Activated CD4-positive, alpha-beta T cell treated with anti-CD3 and anti-CD28 coated beads for 48 hours (primary cell): ENCODE measurements at places on chromosomes 1 and 21.

DNA sequence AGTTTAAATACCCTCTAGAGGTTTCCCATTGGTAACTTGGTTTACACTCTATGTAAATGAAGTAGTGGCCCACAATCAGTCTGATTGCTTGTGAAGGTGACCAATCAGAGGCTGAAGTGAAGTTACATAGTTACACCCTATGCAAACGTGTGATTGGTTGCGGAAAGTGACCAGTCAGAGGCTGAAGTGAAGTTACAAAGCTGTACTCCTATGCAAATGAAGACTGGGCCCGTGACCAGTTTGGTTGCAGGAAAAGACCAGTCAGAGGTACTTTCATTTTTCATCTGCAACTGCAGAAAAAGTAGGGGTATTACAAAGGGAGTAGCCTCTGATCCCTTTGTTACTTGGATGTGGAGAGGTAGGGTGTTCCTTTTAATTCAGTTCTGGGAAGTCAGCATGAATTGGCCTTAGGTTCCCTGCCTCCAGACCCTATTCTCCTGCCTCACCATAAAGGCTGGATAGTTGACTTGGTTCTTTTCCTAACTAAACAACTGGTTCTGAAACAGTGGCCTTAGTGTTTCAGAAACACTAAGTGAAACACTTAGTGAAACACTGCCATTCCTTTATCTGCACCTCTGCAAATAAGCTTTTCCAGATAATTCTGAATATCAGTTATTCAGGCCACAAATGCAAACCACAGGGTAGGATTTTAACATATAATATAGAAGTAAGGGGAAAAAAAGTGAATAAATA is 39.3 kb downstream of the MAGI3 start:
- peak; percentile 12 for DNase-seq

DNA sequence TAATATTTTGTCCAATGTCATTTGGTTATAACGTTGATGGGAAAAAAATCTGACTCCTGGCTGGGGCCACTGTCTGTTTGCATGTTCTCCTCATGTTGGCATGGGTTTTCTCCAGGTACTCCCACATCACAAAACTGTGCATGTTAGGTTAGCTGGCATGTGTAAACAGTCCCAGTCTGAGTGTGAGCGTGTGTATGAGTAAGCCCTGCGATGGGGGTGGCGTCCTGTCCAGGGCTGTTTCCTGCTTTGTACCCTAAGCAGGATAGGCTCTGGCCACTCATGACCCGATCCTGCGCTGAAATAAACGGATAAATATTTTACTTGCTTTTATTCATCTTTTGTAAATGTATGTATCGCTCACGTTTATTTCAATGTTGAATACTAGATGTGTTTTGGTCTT is 13.5 kb downstream of the EFCAB14 start:
- DNase-seq = no peak

DNA sequence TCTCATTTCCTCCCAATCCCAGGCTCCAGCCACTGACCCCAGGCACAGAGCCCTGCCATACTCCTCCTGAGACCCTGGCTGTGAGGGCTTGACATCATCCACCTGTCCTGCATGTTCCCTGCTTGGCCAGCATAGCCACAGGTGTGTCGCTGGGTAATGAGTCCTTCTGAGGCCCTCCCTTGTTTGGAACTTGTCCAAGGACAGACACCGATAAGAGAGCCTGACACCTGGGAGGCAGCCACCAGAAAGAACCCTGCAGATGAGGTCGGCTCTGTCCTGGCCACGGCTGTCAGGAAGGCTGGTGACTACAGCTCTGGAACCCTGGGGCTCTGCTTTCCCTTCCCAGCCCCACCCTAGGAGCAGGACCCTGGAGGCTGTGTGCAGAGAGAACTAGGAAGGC is 34.6 kb downstream of the TMEM63A start:
- DNase-seq = no peak

- no peak for DNase-seq
Measured at GRCh38 chr1:18293291-18293690, 185.7 kb downstream of the IGSF21 start.

GRCh38 chr1:111184663-111185062 is 15.8 kb downstream of the DENND2D start:
- DNase-seq = no peak

- DNase-seq = no peak
Measured at GRCh38 chr1:13407811-13408210, 2.4 kb upstream of the PRAMEF20 start.

GRCh38 chr1:171468120-171468750 is 17.1 kb upstream of the PRRC2C start:
- no peak for DNase-seq

- peak; percentile 54 for DNase-seq
Measured at GRCh38 chr1:117653732-117654492, 48.1 kb downstream of the TENT5C start.

DNA sequence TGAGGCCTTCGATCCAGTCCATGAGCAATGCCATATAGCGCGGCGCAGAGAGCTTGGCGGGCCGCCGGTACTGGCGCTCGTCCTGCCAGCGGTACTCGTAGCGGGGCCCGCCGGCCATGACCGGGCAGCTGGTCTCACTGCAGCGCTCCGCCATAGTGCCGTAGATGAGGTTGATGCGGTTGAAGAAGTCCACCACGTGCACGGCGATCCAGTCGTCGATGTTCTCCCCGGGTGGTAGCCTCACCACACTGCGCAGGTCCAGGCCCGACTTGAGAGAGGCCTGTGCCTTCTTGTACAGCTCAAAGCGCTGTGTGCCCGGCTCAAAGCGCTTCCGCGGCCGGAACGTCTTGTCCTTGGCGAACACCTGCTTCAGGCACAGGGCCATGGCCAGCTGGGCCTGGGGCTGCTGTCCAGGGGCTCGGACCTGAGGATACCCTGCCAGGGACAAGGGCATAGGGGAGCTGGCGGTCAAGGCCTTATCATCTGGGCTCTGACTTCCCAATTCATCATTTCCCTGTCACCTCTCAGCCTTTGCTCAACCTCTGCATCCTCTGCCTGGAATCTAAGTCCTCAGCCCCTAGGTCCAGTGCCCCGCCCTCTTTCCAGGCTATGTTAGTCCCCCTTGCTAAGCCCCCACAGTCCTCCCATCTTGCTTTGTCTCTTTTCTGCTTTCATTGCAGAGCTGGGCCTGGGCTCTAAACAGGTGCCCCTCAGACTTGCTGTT is 3.5 kb downstream of the MOB3C start:
- no peak for DNase-seq

GRCh38 chr1:194069168-194069830 is 882.9 kb upstream of the B3GALT2 start:
- no peak for DNase-seq

- DNase-seq = no peak
Measured at GRCh38 chr1:158102881-158103674, 77.6 kb upstream of the CD1D start.

DNA sequence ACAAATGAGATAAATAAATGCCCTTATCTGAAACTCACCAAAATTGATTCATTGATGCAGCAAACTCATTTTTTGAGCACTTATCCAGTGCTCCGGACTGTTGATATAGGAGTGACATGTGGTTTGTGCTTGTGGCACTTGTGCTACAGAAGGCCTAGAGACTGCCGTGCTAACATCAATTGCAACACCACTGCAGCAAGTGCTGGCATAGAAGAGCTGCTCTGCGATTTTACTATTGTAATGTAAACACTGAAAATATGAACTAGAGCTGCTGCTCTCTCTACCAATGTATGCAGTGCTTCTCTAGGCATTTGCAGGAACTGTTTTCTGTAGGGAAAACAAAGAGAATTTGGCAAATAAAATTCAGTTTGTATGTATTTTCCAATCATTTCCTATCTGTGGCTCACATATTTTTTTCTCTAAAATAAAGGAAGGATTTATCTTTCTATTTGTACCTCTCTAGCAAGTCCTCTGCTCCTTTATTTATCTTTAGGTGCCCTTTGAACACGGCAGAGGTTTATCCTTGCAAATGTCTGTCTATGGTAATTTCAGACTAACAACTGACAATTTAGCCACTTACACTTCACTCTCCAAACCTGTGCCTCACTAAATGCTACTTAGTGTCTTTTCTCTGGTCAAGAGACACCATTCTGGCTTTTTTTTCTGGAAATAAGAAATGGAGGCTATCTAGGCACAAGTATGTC is 409.5 kb upstream of the ADGRL2 start:
- no peak for DNase-seq

DNA sequence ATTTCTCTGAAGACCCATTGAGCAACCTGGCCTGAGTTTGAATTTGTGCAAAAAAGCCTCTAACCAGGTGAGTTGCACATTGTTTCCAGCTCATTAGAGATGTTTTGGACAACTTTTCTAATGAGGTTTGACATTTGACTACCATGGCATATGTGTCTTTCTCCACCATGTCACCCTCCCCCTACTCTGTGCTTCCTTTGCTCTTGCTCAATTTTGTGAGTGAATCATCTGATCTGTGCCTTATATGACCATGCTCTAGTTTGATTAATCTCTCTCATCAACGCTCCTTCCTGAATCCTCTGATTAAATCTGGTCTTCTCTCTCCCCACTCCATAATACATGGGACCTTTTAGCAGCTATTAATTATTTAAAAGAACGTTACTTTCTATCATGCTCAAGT is 144.8 kb upstream of the SAMSN1 start:
- no peak for DNase-seq

- no peak for DNase-seq
Measured at GRCh38 chr1:72009173-72010093, 272.9 kb downstream of the NEGR1 start.

DNA sequence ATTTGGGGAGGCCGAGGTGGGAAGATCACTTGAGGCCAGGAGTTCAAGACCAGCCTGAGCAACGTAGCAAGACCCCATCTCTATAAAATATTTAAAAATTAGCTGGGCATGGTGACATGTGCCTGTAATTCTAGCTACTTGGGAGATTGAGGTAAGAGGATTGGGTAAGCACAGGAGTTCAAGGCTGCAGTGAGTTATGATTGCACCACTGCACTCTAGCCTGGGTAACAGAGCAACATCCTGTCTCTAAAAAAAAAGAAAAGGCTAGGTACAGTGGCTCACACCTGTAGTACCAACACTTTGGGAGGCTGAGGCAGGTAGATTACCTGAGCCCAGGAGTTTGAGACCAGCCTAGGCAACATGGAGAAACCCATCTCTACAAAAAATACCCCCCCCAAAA is 35.7 kb upstream of the RCC1 start:
- DNase-seq = no peak

GRCh38 chr1:235739631-235740030 is 90.0 kb upstream of the GNG4 start:
- no peak for DNase-seq

GRCh38 chr1:34373912-34374311 is 197.2 kb downstream of the C1orf94 start:
- no peak for DNase-seq

GRCh38 chr1:67791261-67791660 is 42.0 kb downstream of the GNG12 start:
- no peak for DNase-seq

GRCh38 chr21:38327984-38328383 is 71.2 kb downstream of the KCNJ15 start:
- peak; percentile 15 for DNase-seq

DNA sequence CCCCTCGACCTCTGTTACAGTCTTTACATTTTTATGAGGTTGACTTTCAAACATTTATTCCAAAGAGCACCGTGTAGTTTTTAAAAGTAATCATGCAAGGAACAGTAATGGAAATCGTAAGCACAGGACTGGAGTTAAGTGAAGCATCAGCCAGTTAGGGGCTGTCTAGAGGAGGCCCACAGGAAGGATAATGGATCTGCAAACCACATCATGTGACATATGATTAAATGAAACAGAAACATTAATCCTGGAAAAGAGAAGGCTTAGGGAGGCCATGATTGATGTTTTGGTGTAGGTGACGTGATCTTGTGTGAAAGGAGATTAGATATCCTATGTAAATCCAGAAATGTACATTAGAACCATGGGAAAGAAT is 25.0 kb downstream of the RGS7 start:
- no peak for DNase-seq

DNA sequence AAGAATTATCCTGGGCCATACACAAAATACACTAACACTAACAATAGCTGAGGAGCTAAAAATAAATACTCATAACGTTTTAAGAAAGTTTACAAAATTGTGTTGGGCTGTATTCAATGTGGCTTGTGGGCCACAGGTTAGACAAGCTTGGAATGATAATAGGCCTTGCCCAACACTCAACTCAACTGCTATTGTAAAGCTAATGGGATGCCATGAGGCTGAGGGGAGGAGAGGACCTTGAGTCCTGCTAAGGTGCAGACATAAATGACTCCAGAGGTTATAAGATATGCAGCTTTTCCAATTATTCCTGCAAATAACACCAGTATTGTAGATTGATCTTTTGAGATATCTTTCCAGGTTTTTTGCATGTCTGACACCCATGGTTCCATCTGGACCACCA is 97.0 kb downstream of the FCRL5 start:
- DNase-seq = no peak

DNA sequence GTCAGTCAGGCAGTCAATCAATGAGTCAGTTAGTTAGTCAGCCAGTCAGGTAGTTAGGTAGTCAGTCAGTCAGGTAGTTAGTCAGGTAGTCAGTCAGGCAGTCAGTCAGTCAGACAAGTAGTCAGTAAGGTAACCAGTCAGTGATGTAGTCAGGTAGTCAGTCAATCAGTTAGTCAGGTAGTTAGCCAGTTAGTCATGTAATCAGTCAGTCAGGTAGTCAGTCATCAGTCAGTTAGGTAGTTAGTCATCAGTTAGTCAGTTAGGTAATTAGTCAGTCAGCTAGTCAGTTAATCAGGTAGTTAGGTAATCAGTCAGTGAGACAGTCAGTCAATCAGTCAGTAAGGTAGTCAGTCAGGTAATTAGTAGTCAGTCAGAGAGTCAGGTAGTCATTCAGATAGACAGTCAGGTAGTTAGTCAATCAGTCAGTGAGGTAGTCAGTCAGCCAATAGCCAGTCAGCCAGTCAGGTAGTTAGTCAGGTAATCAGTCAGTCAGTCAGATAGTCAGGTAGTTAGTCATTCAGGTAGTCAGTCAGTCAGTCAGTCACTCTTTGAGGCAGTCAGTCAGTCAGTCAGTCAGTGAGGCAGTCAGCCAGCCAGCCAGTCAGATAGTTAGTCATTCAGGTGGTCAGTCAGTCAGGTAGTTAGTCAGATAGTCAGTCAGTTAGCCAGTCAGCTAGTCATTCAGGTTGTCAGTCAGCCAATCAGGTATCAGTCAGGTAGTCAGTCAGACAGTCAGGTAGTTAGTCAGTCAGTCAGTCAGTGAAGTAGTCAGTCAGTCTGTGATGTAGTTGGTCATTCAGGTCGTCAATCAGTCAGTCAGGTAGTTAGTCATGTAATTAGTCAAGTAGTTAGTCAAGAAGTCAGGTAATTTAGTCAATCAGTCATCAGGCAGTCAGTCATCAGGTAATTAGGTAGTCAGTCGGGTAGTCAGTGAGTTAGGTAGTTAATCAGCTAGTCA is 15.3 kb downstream of the KRTAP10-1 start:
- DNase-seq = no peak

DNA sequence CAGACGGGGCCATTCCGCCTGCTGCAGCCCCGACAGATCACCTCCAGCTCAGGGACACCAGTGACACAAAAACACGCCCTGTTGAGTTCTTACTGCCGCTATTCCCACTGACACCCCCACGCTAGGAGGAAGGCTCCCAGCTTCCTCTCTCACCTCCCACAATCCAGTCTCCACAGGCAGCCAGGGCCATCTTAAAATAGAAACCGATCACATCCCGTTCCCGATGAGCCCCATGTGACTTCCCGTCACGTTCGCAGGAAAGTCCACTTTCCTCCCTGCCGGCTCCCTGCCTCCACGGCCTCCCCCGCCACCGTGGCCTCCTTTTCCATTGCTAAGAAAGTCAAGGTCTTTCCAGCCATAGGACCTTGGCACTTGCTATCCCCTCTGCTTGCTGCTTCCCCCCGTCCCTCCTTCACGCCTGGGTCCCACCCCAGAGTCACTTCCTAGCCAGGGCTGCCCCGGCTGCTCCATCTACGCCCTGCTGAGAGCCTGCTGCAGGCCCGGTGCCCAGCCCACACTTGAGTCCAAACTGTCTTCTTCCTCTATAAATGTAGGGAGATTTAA is 24.0 kb upstream of the DDOST start:
- DNase-seq = no peak

GRCh38 chr1:223683586-223684487 is 18.3 kb upstream of the CAPN8 start:
- peak; percentile 65 for DNase-seq
